ENCODE measurements at places on chromosomes 13 and 19.

GRCh38 chr19:9729162-9729561, 39.4 kb downstream of the ZNF846 start:
- DNase-seq, result no peak

DNA sequence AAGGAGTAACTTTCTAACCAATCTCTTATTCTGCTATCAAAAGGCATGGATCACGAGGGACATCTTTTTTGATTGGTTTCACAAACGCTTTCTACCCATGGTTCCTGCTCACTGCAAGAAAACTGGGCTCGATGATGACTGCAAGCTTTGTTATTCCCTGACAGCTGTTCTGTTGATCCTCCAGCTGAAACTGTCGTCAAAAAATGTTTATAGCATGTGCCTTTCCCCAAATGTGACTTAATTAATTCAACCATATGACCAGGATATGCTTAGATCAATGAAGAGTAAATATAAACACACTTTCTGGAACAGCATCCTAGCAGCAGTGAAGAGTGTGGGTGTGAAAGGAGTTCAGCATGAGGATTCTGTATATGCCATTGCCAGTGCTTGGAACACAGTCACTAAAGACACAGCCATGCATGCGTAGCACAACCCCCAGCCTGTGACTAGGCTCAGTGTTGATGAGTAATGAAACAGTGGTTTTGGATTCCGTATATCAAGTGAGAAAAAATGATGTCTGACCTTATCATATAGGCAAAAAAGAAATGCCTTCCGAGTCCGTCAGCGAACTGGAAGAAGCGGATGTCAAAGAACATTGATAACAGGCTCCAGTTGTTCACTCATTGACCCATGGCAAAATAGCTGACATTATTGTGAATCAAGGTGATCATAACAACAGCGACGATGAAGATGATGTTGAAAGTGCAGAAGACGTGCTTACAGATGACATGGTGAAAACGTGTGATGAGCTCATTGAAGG, 347.4 kb downstream of the FGF9 start:
- DNase-seq, result no peak

DNA sequence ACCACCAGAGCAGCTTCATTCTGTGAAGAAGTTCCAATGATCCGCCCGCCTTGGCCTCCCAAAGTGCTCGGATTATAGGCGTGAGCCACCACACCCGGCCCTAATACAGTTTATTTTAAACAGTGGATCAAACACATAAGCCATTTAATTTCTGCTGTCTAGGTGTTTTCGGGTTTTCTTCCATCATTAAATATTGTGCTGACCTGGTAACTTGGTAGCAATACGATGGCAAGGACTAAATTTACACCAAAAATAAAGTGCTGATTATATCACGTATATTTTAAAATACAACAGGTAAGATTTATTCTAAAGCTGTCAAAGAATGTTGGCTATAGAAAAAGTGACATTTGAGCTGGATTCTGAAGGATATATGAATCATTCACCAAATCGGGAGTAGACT, 1.3 kb downstream of the MED4 start:
- no peak for DNase-seq

GRCh38 chr13:103031332-103031873, 34.8 kb downstream of the SLC10A2 start:
- DNase-seq, result no peak

DNA sequence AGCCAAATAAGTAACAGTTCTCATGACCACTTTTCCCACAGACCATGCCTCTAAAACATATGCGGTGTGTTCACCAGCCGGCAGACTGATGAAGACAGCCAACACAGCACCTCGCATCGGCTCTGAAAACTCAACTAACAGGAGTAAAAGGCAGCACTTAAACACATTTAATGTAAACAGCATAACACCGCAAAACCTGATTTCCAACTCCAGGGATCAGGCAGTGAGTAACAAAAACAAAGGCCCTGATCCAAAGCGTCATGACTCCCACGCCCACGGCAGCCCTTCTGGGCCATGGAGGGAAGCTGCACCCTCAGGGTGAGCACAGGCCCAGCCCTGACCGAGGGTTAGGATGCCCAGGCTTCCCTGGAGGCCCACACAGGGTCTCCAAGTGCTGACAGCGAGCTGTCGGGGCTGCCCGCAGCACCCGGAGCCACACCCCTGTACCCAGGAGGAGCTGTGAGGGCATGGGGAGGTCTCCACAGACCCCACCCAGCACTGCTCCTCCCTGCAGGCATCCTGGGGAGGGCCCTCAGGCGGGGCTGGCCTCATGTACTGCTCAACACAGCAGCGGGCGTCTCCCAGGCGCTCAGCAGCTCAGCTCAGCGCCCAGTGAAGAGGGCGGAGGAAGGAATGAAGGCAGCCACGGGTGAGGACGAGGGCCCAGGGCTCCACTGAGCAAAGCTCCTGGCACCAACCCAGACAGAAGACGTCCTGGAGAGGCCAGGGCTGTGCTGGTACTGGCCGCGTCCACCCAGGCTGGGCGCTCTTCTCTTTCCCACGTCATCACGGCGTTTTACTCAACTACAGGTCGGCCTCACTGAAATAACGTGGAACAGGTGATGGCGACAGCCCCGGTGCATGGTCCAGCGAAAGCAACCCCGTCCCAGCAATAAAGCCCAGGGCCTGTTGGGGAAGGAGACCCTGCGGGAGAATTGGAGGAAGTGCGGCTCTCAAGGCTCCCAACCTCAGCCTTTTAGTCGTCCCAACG, 53.7 kb downstream of the RASA3 start:
- no peak for DNase-seq

- DNase-seq, result no peak
Measured at GRCh38 chr19:30053558-30053957, 111.5 kb downstream of the URI1 start.
